ENCODE measurements at places on chromosomes 1 and 21. TPM values are rescaled to one million over a fixed set of nuclear protein-coding genes. Genes with fewer than 3 reads are reported as not detected.
A peak's percentile ranks its signal among the peaks of the same experiment; 100 is the strongest.

DNA sequence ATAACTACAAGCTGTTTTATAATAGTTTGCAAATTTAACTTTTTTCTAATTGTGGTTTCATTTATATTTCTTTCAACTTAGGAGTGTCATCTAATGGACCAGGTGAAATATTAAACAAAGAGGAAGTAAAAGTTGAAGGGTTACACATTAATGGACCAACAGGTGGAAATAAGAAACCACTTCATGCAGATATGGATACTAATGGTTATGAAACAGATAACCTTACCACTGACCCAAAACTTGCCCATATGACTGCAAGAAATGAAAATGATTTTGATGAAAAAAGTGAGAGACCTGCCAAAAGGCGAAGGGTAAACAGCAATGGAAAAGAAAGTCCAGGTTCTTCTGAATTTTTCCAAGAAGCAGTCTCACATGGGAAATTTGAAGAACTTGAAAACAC, 59.7 kb downstream of the MIER1 start:
- no peak for DNase-seq
- peaks cover 43% of the 10 kb centered on the region for H3K36me3 ChIP-seq
- no peak overlapping the region for H3K27ac ChIP-seq
- no peak overlapping the region for H3K4me3 ChIP-seq
- H3K27me3 ChIP-seq, result no peaks in the 10 kb centered on the region
- H3K4me1 ChIP-seq, result no peaks in the 10 kb centered on the region

Gene BEND5
- total RNA-seq, result 7.5 TPM

DNA sequence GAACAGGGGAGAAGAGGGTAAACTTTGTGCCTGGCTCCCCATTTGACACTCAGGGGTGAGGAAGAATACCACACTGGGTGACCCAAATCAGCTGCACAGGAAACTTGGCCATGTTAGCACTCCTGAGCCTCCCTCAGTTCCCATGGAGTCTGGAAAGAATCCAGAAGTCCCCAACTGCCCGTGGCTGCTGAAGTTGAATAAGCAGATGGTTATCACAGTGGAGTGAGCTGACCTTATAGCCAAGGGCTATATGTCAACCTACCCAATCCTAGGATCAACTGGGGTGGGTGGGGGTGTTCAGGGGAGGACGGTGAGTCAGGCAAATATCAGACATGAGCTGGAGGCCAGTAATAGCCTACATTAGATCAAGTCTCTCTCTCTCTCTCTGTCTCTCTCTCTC, 20.4 kb downstream of the KCNH1 start:
- H3K4me1 ChIP-seq, result no peaks in the 10 kb centered on the region
- no peak for DNase-seq
- no peak overlapping the region for H3K27ac ChIP-seq
- H3K4me3 ChIP-seq, result no peak overlapping the region
- no peaks in the 10 kb centered on the region for H3K36me3 ChIP-seq

Gene SMIM1
- 12.7 TPM for total RNA-seq

Gene USP25
- total RNA-seq, result 46.0 TPM

DNA sequence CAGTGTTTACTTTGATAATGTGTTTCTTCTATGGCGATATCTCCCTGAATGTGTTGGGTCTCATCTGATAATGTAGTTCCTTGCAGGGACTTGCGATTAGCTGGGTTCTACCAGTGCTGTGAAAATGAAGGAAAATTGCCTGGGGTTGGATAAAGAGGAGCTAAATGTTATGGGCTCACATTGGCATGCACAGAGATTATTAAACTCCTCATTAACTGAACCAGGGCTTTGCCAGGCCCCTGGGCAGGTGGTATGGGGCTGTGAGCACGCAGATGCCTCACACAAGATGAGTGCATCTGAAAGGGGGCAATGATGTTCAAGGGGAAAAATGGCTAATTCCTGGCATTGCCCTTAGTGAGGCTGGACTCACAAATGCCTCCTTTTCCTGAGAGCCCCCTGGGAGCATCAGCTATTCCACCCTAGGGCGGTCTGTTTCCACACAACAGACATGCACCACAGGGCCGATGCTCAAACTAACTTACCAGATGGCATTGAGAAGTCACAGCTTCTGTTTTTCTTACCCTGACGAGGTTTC, 321.1 kb downstream of the SEC16B start:
- no peaks in the 10 kb centered on the region for H3K36me3 ChIP-seq
- no peaks in the 10 kb centered on the region for H3K4me1 ChIP-seq
- H3K4me3 ChIP-seq, result no peak overlapping the region
- no peak overlapping the region for H3K27ac ChIP-seq
- no peaks in the 10 kb centered on the region for H3K27me3 ChIP-seq

DNA sequence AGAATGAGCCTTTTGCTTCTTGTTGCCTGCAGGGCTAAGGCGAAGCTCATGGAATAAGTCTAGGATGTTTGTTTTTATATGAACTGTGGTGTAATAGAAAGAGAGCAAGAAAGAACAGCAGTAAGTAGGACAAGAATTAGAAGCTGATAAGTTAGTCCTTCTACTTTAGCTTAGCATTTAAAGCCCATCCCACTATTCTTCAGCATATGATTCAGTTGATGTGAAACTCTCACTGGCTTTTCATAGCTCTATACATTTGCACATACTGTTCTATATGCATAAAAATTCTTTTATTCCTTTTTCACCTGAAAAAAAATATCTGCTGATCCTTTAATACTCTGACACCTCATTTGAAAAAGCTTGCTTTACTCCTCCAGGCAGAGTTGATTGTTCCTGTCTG, 712.0 kb downstream of the USP25 start:
- no peaks in the 10 kb centered on the region for H3K27me3 ChIP-seq
- no peak overlapping the region for H3K4me3 ChIP-seq
- H3K4me1 ChIP-seq, result no peaks in the 10 kb centered on the region
- no peak for DNase-seq
- H3K36me3 ChIP-seq, result no peaks in the 10 kb centered on the region

GRCh38 chr1:222987674-222988076, 155.4 kb downstream of the TLR5 start:
- H3K27ac ChIP-seq, result no peak overlapping the region
- no peak overlapping the region for H3K4me3 ChIP-seq
- peaks cover 9% of the 10 kb centered on the region for H3K36me3 ChIP-seq
- no peaks in the 10 kb centered on the region for H3K4me1 ChIP-seq

Gene PDC
- total RNA-seq, result not detected

Gene KISS1
- total RNA-seq, result not detected

Gene ZSWIM5
- 4.7 TPM for total RNA-seq

DNA sequence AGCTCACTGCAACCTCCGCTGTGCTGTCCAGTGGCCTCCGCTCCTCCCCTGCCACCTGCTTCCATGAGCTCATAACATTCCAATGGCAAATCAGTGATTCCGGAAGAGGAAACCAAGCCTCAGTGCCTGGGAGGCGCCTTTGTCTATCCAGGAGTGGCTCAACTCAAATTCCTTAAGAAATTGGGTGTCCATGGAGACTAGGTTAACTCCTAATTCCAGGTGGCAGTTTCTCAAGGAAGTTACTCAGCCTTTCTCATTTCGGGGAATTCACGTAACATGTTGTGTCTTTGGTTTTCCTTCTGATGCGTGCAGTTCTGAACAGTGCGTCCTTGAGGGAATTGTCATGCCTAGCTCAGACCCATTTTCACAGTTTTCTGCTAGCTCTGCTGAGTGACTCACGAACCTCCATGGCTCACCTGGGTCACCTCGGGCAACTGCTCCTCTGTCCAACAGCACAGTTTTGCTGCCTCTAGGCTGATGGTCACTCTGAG, 89.9 kb upstream of the DSCAM start:
- no peaks in the 10 kb centered on the region for H3K36me3 ChIP-seq
- no peaks in the 10 kb centered on the region for H3K27me3 ChIP-seq
- H3K4me3 ChIP-seq, result no peak overlapping the region
- DNase-seq, result no peak

DNA sequence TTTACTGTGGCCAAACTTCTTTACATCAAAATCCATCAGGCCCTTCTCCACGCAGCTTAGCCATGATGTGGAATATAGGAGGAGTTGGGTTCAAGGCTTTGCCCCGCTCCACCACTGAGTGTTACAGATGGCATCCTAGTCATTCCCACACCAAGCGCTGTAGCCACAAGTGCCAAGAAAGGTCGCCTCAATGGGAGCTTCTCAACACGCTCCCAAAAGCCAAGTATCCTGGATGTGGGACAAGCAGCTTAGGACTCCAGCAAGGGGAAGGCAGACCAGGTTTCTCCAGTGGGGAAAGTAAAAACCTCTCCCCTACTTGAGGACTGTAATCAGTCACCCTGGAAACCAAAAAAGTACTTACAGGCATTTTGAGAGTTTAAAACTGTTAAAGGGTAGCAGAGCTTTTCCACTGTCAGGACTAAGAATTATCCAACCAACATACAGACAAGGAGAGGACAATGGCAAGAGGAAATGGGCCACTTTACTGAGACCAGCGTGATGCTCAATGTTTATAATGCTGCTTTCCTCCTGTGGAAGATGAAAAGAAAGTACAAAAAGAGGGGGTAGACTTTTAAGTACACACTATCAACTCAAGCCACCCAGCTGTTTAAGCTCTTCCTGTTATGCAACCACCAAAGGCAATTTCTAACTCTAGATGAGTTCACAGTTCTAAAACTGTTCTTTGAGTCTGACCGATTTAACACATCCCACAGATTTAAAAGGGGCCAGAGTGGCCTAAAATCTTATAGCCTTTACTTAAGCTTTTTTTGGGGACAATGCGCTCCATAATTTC, 120.7 kb upstream of the KRTAP19-8 start:
- H3K27ac ChIP-seq, result peak overlapping the region; percentile 53
- no peak overlapping the region for H3K4me3 ChIP-seq
- no peak for DNase-seq
- no peaks in the 10 kb centered on the region for H3K27me3 ChIP-seq
- H3K4me1 ChIP-seq, result no peaks in the 10 kb centered on the region

DNA sequence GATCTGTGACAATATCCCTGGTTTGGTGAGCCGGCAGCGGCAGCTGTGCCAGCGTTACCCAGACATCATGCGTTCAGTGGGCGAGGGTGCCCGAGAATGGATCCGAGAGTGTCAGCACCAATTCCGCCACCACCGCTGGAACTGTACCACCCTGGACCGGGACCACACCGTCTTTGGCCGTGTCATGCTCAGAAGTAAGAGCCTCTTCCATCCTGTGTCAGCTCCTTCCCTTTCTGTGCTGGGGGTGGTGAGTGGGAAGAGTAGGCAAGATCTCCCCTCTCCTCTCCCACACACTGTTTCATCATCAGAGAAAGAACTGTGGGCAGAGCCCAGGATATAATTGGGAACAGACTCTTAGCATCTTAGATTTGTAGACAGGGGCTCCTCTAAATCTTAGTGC, 6.1 kb downstream of the WNT2B start:
- no peaks in the 10 kb centered on the region for H3K36me3 ChIP-seq
- H3K4me1 ChIP-seq, result no peaks in the 10 kb centered on the region
- no peak overlapping the region for H3K4me3 ChIP-seq
- DNase-seq, result no peak
- H3K27me3 ChIP-seq, result no peaks in the 10 kb centered on the region
- no peak overlapping the region for H3K27ac ChIP-seq

GRCh38 chr1:30688920-30689794, 34.2 kb downstream of the MATN1 start:
- H3K4me3 ChIP-seq, result no peak overlapping the region
- H3K27me3 ChIP-seq, result peaks cover 57% of the 10 kb centered on the region
- peaks cover 14% of the 10 kb centered on the region for H3K4me1 ChIP-seq

Gene CAPN9
- total RNA-seq, result not detected

GRCh38 chr1:201307231-201307630, 23.9 kb downstream of the PKP1 start:
- H3K27ac ChIP-seq, result no peak overlapping the region
- H3K4me1 ChIP-seq, result peaks cover 20% of the 10 kb centered on the region
- H3K27me3 ChIP-seq, result peaks cover 8% of the 10 kb centered on the region
- no peak overlapping the region for H3K4me3 ChIP-seq
- H3K36me3 ChIP-seq, result no peaks in the 10 kb centered on the region

Gene PSMD4
- 124 TPM for total RNA-seq

DNA sequence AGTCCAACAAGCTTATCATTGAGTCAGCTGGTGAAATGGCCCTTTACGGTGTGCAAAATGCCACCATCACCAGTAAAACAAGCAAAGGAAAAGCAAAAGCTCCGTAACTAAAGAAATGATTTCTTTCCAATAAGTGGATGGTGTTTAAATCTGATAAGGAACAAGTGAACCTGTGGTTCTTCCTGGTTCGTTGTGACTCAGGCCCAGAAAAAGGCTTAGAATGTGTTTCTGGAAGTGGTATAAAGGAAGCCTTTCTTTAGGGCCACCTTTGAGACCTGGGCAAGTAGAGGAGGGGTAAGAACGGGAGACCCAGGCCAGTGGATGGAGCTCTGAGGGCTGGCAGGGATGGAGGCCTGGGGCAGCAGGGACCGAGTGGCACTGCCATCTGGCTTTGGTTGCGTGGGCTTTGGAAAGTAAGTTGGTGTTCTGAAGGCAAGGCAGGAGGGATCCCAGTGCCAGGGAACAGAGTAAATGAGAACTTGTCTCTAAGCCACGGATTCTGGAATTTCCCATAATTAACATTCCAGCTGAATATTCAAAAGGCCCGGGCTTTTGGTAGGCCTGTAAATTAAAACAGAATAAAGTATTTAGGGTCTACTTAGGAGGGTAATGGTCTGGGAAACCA, 87.9 kb upstream of the LMO4 start:
- no peaks in the 10 kb centered on the region for H3K27me3 ChIP-seq
- H3K4me3 ChIP-seq, result no peak overlapping the region
- H3K27ac ChIP-seq, result no peak overlapping the region
- no peaks in the 10 kb centered on the region for H3K36me3 ChIP-seq

Gene YBX1
- 396 TPM for total RNA-seq

GRCh38 chr1:48555271-48555670, 83.3 kb upstream of the SPATA6 start:
- H3K4me1 ChIP-seq, result no peaks in the 10 kb centered on the region
- no peak overlapping the region for H3K27ac ChIP-seq
- H3K36me3 ChIP-seq, result no peaks in the 10 kb centered on the region
- H3K4me3 ChIP-seq, result no peak overlapping the region

DNA sequence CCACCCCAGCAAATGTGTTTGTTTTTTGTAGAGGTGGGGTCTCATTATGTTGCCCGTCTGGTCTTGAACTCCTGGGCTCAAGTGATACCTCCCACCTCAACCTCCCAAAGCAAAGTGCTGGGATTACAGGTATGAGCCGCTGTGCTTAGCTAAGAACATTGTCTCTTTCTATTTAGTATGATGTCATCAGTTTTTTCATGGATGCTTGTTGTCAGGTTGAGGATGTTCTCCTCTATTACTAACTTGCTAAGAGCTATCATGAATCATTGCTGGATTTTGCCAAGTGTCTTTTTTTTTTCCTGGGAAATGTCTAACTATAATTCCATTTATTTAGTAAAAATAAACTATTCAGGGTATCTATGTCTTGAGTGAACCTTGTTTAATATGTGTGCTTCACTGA, 19.0 kb upstream of the MPC2 start:
- peaks cover 49% of the 10 kb centered on the region for H3K36me3 ChIP-seq
- H3K27ac ChIP-seq, result no peak overlapping the region
- H3K4me3 ChIP-seq, result no peak overlapping the region
- no peaks in the 10 kb centered on the region for H3K27me3 ChIP-seq

Data from spleen (tissue), 13 donors.